ENCODE measurements at places on chromosomes 5 and 9. TPM values are rescaled to one million over a fixed set of nuclear protein-coding genes. Genes with fewer than 3 reads are reported as not detected.

LECT2 gene
- not detected for total RNA-seq

CD72 gene
- total RNA-seq = 1.0 TPM

CDKN2B-AS1 gene
- 0.69 TPM for total RNA-seq

C9orf152 gene
- total RNA-seq = 0.17 TPM

BASP1 gene
- total RNA-seq = 0.31 TPM

MAMDC4 gene
- 2.2 TPM for total RNA-seq

EEIG1 gene
- total RNA-seq = 20.5 TPM

IL3 gene
- total RNA-seq = not detected

WWC1 gene
- total RNA-seq = 6.6 TPM

- no peak for ATAC-seq
Measured at GRCh38 chr5:94870511-94871183, 252.2 kb downstream of the SLF1 start.

GRCh38 chr5:74631081-74631953, 9.2 kb downstream of the ENC1 start:
- ATAC-seq = no peak

GRCh38 chr9:121274851-121275250, 6.9 kb downstream of the GSN start:
- ATAC-seq = no peak

GRCh38 chr9:112065806-112066606, 109.1 kb downstream of the SUSD1 start:
- peak; percentile 50 for ATAC-seq

GRCh38 chr5:53642061-53642460, 81.6 kb downstream of the NDUFS4 start:
- ATAC-seq = no peak

DNA sequence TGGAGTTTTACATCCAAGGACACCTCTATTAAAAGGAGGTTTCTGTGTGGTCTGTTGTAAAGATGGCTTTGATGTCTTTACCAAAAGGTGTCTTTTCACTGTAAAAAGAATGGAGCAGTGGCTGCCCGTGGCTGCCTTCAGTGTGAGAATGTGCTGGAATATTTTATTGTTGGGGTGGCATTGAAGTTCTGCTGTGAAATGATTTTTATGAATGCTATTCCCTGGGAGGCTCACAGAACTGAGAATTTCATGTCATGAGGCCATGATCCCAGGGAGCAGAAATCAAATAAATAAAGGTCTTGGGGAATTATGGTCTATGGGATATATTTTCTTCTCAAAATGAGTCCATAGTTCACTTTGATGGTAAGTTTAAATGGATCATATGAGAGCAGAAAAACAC, 425.2 kb upstream of the ZNF608 start:
- no peak for ATAC-seq

- ATAC-seq = no peak
Measured at GRCh38 chr5:109223531-109223930, 186.2 kb downstream of the PJA2 start.

- ATAC-seq = peak; percentile 78
Measured at GRCh38 chr9:76926324-76926741, 20.4 kb upstream of the PRUNE2 start.

DNA sequence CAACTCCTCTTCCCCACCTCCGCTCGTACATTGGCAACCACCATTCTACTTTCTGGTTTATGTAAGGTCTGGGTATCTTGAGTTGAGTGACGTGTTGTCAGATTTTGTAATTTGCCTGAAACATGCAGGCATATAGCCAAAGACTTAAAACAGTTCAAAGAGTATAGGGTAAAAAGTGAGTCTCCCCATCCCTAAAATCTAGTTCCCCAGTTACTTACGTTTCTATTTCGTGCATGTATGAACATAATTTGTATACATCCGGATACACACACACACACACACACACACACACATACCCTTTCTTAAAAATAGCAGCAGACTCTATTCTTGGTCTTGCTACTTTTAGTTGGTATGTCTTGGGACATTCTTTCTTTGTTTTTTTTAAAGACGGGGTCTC, 915 bp downstream of the HSDL2 start:
- ATAC-seq = no peak

- ATAC-seq = no peak
Measured at GRCh38 chr5:54186108-54186507, 124.3 kb downstream of the ARL15 start.

GRCh38 chr5:175124251-175124813, 319.6 kb downstream of the DRD1 start:
- no peak for ATAC-seq

DNA sequence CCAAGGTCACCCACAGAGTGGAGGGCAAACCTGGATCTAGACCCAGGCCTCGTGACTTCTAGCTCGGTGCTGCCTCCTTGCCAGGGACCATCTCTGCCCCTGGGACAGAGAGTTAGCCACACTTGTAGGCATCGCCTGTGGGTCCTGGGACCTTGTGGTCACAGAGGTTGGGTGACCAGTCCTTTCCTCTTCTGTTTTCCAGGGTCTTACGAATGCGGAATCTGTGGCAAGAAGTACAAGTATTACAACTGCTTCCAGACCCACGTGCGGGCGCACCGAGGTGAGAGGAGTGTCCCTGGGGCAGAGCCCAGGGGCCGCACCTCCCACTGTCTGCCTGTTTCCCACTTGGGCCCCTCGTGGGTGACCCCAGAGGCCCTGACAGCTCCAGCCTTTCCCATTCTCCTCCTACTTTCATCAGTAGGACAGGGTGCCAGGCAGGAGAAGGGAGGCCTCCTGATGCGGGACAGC, 76.3 kb downstream of the AMBP start:
- no peak for ATAC-seq

GRCh38 chr5:151672516-151672915, 14.2 kb downstream of the SPARC start:
- ATAC-seq = no peak

DNA sequence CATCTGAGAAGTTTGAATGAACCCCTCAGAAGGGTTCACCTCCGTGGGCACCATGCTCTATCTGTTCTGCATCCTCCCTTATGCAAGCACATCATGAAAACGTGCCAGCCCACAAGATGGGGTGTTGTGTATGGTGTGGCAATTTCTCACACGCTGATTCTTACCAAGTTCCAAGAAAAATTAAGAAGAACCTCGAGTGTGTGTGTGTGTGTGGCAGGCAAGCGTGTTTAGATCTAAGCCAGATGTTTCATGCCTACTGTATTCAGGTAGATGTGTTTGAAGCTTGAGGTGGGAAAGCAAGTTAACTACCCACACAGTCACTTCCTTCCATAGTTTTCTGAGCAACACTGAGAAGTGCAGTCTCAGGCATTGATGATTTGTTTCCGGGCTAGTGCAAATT, 77.7 kb upstream of the GNA14 start:
- ATAC-seq = no peak

- no peak for ATAC-seq
Measured at GRCh38 chr5:174514983-174515394, 209.4 kb upstream of the MSX2 start.

DNA sequence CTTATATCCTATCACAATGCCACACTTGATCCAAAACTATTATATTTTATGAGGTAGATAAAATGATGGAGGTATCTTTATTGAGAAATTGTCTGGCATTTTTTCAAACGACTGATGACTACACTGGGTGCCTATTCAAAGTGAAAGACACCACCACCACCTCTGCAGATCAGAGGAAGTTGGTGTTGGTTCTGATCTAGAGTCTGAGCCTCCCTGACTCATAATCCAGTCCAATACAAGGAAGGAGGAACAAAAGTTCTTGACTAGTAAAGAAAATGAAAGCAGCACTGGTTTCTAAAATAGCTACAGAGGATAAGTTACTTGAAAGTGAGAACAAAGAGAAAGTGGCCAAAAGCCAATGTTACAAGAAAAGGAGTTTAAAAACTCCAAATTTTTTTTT, 139.9 kb downstream of the RFX3 start:
- no peak for ATAC-seq

- ATAC-seq = no peak
Measured at GRCh38 chr5:33291216-33292000, 149.4 kb upstream of the TARS1 start.

- no peak for ATAC-seq
Measured at GRCh38 chr9:35436933-35437332, 53.0 kb upstream of the RUSC2 start.

DNA sequence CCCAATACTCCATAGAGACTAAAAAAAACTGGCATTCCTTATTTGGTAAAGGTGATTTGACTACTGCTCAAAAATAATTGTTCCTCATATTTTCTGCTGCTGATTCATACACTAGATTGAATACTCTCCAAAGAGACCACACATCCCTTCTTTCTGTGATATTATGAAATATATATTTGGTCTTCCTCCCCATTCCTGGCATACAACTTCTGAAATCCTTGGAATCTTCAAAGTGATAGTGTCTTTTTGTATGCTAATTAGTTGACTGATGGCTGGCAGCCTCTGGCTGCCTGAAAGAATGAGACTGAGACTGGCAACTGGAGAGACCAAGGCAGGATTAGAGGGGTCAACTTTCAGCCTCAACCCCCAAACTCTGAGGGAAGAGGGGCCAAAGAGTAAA, 348.0 kb upstream of the RFX3 start:
- no peak for ATAC-seq

DNA sequence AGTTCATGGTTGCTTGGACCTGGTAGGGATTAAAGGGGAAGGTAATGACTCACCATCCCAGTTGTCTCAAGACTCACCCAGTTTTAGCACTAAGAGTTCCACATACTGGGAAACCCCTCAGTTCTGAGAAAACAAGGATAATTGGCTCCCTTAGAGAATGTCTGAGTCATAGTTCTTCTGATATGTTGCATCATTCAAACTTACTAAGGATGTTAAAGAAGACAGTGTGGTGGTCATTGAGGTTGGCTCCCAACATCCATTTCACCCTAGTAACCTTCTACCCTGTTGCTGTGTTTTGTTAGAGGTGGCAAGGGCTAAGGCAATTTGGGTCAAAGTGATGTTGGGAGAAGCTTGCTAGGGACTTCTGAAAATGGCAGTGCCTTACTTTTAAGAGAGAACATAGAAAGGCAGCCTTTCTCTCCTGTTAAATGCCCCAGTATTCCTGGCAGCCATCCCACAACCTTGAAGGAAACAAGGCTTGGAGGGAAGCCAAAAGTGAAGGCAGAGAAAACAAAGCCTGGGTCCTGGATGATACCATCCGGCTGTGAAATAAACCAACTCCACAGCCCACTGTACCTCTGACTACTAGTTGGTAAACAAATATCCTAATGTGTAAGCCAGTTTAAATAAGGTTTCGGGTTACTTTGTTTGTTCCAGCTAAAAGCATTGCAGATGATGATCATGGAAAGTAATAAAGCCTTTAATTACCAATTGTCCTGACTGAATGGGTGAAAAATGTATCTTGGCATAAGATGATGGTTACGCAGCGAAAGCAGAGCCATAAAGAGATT, 80.4 kb upstream of the ADAMTSL1 start:
- ATAC-seq = peak; percentile 90

DNA sequence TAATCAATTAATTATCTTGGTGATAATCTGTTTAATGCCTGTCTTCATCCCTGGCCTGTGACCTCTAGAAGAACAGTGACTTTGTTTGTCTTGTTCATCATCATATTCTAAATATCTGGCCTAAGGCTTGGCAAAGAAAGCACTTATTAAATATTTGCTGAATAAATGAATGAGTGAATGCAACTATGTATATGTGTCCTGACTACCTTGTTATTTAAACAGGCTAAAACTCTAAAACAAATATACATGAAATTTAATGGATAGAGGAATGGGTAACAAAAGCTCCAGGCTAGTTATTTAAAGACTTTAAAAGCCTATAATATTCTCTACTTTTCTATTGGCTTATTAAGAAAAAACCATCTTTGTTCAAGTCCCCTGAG, 91.7 kb upstream of the CER1 start:
- ATAC-seq = no peak

DNA sequence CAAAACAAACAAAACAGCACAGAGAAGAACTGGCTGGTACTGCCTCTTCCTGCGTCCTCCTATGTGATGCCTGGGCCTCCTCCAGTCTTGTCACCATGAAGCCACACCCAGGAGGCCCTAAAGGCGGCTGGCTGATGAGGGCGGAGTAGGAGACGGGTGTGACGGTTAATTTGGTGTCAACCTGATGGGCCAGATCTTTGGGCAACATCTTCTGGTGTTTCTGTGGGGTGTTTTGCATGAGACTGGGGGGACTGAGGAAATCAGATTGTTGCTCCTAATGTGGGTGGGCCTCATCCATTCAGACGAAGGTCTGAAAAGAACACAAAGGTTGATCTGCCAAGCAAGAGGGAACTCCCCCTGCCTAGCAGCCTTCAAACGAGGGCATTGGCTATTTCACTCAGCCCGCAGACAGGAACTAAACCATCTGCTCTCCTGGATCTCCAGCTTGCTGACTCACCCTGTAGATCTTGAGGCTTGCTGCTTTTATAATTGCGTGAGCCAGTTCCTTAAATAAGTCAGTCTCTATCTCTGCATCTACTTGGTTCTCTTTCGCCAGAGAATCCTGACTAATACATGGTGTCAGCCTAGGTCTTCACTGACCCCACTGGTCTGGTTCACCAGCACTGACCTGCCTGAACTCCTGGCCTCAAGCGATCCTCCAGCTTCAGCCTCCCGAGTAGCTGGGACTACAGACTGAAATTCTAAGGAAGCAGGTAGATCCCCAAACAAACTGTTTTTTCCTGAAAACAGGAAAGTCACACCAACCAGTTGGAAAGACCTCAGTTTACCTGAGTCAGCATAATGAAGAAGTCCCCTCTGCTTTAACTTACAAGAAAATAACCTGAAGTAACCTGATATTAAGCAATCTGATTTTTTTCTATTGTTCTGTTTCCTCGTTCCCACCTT, 12.8 kb upstream of the ZFP62 start:
- peak; percentile 32 for ATAC-seq

DNA sequence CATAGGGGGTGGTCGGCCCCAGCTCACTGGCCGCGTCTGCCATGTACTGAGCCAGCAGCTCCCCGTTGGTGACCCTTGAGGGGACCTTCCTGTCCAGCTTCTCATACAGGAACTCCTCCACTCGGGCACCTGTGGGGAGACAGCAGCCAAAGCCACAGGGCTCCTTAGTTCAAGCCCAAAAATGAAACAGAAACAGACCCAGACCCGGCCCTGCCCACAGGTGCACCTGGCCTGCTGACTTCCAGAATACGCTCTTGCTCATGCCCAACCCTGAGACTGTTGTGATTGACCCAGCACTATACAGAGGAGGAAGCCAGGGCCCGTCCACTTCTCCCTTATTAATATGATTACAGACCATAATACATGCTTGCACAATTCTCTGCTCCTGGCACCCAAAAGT, 7.0 kb downstream of the SH3GLB2 start:
- ATAC-seq = peak; percentile 30

DNA sequence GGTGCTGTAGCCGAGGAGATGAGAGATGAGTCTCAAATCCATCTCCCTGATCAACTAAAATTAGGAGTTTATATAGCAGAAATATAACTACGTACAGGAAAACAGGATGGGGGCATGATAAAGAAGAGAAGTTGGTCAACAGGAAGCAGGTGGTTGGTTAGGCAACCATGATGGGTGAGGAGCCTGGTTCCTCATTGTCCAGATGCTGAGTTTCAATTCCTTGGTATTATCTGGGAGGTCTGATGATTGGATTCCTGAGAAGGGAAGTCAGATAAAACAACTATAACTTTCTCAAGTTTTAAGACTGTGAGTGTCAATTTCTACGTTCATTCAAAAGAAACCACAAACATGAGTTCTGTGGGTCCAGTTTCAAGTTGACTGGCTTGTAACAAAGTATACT, 323.9 kb downstream of the MTRR start:
- ATAC-seq = no peak

Data from gastroesophageal sphincter (tissue), 4 donors.